ENCODE measurements at places on chromosomes 6 and 20. TPM values are rescaled to one million over a fixed set of nuclear protein-coding genes. Genes with fewer than 3 reads are reported as not detected.

Gene SLC35D3
- 0.37 TPM for total RNA-seq

Gene CTCFL
- total RNA-seq = 0.70 TPM

Gene HEY2
- total RNA-seq = 10.6 TPM

Gene MAS1
- total RNA-seq = 0.68 TPM

Gene TBP
- total RNA-seq = 20.9 TPM

Gene SLC39A7
- 131 TPM for total RNA-seq

Gene CLPSL2
- total RNA-seq = 6.2 TPM

Gene EFCAB8
- total RNA-seq = 0.55 TPM

Gene SAPCD1
- total RNA-seq = 13.7 TPM

Gene LPA
- total RNA-seq = 0.60 TPM

Gene IRF4
- 2.2 TPM for total RNA-seq

Gene PGC
- 0.62 TPM for total RNA-seq

Gene ZSCAN26
- 5.2 TPM for total RNA-seq

Gene PTGIS
- total RNA-seq = 37.0 TPM

- no peak for DNase-seq
Measured at GRCh38 chr6:91278416-91278815, 691.5 kb upstream of the MAP3K7 start.

- no peak for DNase-seq
Measured at GRCh38 chr20:21380711-21381110, 16.6 kb downstream of the NKX2-4 start.

- DNase-seq = no peak
Measured at GRCh38 chr6:164303102-164303964, 888.8 kb downstream of the QKI start.

DNA sequence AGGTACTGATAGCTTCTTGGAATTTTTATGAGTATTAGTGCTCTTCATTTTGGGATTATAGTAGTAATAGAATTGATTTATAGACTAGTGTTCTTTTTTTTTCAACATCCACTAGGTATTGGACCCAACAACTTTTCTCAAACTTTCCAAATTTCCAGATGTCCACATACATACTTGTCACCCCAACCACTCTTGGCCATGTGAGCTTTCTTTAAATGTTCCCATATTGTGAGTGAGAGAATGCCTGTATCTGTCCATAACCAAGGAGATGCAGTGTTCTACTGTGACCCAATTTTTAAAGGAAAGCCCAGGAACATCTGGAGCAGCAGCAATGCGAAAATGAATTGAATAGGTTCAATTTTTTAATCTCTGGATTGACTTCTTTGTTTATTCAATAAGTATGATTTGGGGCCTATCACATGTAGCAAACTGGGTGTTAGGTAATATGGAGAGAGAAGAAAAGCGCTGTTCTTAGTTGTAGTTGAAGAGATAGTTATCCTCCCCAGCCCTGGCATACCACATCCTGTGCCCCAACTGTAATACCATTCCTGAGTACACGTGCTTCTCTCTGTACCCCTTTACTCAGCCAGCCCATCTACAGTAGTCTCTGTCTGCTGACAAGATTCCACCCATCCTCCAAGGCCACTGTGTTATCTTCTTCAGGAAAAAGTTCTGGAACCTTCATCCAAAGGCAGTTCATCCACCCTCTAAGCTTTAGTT lies 116.8 kb upstream of the SUPT3H start:
- DNase-seq = no peak

- DNase-seq = no peak
Measured at GRCh38 chr6:34512738-34513115, 43.4 kb downstream of the SPDEF start.

DNA sequence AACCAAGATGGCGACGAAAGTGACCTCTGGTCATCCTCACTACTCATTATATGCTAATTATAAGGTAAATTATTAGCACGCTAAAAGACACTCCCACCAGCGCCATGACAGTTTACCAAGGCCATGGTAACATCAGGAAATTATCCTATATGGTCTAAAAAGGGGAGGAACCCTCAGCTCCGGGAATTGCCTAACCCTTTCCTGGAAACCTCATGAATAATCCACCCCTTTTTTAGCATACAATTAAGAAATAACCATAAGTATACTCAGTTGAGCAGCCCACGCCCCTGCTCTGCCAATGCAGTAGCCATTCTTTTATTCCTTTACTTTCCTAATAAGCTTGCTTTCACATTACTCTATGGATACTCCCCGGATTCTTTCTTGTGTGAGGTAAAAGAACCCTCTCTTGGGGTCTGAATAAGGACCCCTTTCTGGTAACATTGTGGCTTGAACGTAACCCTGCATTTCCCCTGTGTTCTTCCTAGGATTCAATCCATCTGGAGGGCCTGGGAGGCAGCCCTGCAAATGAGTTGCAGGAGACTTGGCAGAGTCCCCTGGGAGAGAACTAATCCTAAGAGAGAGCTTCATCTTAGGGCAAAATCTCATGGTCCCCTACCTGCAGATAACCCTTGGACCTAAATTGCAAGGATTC lies 225.6 kb upstream of the JARID2 start:
- DNase-seq = no peak

DNA sequence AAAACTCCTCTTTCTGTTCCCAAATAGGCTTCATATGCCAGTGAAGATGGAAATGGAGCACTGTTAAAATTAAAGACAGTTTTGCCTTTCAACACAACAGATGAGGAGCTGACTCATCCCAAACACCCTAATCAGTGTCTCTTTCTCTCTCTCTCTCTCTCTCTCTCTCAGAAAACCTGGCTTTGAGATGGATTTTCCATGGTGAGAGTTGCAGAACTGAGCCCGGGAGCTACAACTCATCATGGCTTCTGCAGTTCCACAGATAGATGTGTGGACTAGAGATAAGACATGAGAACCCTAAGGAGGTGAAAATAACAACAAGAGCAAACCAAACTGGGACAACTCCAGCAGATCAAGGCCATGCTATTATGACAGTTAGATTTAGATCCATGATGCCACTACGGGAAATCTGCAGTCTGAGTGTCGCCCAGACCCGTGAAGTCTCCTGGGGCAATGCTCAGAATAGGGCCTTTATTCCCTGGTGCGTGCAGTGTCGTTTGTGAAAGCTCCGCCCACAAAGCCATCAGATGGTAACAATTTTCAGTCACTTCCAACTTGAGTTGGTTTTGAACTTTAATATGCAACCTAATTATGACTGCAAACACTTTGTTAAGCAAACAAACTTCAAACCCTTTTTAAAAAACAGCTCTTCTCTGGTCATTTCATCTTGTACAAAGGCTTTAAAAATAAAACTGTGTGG lies 338.2 kb upstream of the PREP start:
- no peak for DNase-seq

DNA sequence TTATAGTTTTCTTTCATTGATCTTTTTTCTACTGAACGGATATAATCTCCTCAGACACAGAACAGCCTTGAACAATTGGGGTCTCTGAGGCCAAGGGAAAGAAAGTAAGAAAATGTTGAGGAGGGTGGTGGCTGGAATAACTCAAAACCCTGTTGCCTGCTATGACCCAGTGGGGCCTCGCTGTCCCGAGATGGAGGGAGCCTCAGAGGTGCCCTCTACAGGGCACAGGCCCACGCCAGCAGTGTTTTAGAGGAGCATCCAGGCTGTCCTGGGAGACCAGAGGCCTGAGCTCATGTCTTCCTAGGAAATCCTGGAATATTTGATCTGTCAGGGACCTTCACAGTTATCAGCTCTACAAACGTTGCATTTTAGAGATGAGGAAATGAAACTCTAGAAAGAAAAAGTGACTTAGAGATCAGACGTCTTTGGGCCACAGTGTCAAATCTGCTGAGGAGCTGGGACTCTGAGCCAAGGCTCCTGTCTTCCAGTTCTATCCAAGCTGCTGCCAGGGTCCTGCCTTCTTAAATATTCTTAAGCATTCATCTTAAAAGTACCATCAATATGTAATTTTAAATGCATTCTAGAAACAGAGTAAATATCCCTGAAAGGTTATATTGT lies 26.3 kb downstream of the ALDH5A1 start:
- peak; percentile 70 for DNase-seq

DNA sequence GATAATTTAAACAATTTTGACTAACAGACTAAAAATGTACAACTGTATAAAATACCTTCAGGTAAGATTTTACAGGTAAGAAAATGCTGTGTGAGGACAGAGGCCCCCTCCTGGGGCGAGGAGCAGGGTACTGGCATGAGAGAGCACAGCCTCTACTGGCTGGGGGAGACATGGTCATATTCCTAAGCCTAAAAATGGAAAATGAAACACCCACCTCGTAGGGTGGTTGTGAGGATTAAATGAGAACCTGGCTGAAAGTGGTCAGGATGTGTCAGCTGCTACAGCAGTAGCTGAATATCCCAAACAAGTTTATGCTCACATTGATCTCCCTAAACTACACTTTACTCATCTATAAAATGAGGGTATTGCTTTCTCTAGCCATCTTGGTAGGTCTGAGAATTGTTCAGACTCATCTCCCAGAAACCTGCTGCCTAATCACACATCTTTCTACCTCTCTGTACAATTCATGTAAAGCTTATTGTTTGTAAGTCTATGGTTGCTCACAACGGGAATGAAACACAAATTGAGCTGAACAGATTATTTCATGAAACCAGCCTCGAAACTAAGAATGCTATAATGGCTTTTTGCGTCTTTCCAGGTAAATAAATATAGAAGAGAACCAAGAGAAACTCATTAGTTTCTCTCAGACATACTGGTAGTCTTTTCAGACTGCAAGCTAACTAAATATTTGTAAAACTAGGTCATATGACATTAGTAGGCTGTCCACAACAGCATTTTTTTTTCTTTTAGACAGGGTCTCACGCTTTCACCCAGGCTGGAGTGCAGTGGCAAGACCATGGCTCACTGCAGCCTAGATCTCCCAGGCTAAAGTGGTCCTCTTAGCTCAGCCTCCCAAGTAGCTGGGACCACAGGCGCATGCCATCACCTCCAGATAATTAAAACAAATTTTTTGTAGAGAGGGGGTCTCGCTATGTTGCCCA lies 69.6 kb downstream of the POPDC3 start:
- DNase-seq = no peak

DNA sequence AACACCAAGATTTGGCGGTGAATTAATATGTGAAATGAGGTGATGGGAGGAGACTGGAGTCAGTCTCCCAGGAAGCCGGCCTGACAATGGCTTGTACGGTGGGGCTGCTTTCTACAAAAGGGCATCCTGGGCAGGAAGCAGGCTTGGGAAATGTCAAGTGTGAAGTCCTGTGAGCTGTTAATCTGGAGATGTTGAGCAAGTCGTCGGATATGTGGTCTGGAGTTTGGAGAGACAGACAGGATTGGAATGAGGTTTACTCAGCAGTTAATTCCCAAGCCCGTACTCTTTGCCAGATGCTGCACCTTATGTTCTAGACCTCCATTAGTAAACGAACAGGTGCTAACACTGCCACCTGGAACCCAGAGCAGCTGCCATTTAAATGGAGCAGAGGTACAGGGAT lies 107.7 kb upstream of the FOXC1 start:
- no peak for DNase-seq

- no peak for DNase-seq
Measured at GRCh38 chr6:169844946-169845345, 93.5 kb downstream of the ERMARD start.

GRCh38 chr6:32397252-32397920 lies 9.6 kb downstream of the BTNL2 start:
- DNase-seq = no peak

GRCh38 chr20:20073801-20074371 lies 21.6 kb downstream of the CFAP61 start:
- DNase-seq = no peak

GRCh38 chr20:25196786-25197120 lies 1.2 kb downstream of the ENTPD6 start:
- DNase-seq = no peak

GRCh38 chr20:15594158-15594695 lies 979.0 kb downstream of the KIF16B start:
- no peak for DNase-seq

- no peak for DNase-seq
Measured at GRCh38 chr6:162907876-162908481, 180.2 kb downstream of the PACRG start.

DNA sequence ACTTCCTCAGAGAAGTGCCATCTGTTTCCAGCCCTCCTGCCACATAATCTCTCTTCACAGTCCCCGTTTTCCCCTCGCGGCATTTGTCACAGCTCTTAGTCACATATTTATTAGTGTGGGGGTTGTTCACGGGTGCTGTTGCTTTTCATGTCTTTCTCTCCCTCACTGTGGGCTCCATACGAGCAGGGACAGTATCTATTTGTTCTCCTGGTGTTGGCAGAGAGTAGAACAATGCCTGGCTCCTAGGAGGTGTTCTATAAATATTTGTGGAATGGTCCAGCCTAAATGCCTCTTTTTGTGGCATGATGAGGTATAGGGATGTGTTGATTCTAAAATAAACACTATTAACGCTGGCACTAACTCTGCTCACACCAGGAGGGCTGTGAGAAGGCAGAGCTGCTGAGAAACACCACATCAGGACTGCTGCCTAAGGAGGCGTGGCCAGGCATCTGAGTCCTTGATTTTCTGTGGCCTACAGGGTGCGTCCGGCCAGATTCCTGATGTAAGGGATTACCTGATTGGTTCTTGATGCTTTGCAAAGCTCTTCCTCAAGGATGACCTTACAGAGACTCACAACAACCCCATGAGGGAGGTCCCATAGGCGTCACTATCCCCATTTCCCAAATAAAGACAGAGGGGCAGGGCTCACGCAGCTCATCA lies 219.8 kb upstream of the ARID1B start:
- no peak for DNase-seq

DNA sequence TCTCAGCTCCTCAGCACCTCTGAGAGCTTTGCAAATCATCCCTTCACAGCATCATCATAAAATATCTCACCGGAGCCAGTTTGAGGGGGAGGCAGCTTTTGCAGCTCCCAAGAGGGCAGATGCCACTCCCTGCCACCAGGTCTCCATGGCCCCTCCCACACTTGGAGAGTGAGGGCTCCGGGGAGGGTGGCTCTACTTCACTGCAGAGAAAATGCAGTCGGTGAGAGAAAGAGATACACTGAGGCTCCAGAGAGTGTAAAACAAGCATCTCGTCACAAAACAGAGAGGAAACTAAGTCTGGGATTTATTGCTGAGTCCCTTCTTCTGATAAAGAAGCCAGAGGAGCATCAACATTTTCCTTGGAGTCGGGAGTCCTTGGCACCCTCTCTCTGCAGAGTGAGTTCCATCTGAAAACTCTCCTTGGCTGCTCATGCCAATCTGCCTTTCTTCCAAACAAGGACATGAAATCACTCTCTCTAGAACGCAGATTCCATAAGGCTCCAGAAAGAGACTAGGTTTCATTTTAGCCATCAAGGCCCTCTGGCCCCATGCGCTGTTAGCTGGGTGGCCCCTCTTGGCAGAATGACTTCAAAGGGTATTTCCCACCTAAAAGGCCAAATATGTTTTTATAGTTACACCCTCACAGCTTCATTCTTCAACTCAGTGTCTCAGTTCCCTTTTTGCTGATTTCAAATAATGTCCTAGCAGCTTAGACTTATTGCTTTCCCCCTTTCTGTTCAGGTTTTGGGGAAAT lies 70.6 kb upstream of the F13A1 start:
- DNase-seq = no peak

All from WTC11 (cell line).